Stimulated activated CD4-positive, alpha-beta T cell treated with anti-CD3 and anti-CD28 coated beads, Interleukin-1b, Interleukin-23, amount 100 ng/mL, for 24 hours (primary cell): ENCODE measurements at places on chromosomes 11 and 22.

- DNase-seq = no peak
These were observed 222.7 kb upstream of the SESN3 start for GRCh38 chr11:95453616-95454171.

- DNase-seq = no peak
These were observed 714 bp downstream of the CD59 start for GRCh38 chr11:33735271-33736147.

- no peak for DNase-seq
These were observed 13.2 kb upstream of the OR4C12 start for GRCh38 chr11:49995565-49995964.

DNA sequence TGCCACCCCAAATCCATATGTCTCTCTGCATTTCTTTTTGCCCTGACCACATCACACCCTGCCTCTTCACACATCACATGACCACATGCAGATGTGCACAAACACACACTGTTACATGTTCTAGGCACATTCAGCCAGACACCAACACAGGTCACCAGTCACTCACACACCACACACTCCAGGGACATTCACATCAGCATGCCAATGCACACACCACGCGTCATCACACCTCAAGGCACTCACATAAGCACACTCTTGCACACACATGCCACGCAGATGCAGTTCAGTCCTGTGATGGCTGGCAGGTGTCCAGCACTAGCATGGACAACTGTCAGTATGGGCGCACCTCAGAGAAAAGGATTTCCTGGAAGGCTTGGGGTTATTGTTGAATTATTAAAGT is 77.0 kb upstream of the MYOD1 start:
- no peak for DNase-seq

- no peak for DNase-seq
These were observed 39.7 kb upstream of the POU2AF2 start for GRCh38 chr11:111205632-111206385.

GRCh38 chr11:109849946-109850345 is 243.2 kb upstream of the ZC3H12C start:
- DNase-seq = no peak

DNA sequence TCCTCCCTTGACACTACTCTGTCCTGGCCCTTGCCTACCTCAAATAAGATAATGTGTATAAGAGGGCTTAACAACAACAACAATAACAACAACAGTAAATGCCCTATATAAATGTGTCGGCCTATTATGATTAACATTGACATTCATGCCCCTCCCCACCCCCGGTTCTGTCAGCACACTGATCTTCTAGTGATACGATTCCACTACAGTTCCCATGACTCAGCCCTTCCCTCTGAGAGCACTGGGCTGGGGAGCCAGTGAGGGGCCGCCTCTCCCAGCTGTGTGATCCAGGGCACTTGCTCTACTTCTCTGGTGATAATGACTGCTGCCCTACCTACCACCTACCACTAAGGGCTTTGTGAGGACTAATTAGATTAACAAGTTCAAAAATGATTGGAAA is 92.2 kb upstream of the PHOX2A start:
- DNase-seq = no peak

- DNase-seq = no peak
These were observed 837 bp upstream of the PLAAT5 start for GRCh38 chr11:63491636-63492372.

- no peak for DNase-seq
These were observed 959 bp upstream of the GP1BB start for GRCh38 chr22:19722178-19722981.

DNA sequence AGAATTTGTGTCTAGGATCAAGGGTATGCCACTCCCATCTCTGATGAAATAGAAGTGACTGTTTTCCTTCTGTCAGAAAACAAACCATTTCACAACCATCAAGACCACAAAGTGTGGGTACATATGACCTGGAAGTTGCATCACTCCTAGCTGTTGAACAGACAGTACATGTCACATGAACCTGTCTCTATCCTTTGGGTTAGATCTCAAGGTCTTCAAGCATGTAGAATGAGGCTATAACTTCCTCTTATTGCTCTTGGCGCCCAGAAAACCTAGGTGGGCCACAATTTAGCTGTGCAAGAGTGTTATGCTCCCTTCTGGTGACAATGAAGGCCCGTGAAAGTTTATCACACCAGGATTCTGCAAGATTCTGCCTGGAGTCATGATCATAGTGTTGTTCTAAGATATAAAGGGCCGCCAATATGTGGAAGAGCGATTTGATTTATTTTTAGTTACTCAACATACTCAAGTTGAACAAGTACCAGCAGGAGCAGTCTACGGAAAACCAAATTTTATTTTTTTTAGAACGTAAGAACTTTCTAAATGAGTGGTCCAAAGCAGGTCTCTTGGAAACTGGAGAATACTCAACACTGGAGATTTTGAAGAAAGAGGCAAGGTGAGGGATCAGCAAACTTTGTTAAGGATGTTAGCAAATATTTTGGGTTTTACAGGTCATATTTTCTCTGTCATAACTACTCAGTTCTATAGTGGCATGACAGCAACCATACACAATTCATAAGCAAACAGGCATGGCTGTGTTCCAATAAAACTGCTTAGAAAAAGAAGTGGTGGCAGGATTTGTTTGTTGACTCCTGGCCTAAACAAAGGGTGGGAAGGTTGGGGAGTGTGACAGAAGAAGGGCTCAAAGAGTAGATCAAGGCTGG is 101.8 kb downstream of the USP35 start:
- DNase-seq = no peak

DNA sequence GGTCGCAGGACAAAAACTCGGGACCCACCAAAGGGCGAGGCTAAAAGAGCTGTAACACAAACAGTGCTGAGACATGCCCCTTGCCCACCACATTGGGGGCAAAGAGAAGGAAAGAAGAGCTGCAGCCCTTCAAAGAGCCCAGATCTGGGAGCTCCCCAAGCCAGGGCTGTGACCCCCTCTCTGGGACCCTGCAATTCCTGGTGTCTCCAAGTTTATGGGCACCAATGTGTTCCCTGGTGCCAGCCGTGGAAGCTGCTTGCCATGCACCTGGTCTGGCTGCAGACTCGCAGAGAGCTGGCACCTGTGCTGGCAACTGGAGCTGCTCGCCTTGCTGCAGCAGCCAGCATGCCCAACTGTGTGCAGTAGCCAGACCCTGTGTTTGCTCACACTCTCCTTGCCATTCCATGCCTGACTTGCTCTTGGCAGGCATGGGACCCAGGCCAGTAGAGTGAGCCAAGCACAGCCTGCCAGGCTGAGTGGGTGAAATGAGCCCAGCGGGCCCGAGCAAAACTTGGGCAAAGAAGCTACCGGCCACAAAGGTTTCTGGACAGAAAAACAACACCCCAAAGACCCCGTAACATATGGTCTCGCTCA is 16.0 kb downstream of the RRP8 start:
- DNase-seq = no peak

GRCh38 chr11:6604081-6604626 is 580 bp downstream of the ILK start:
- DNase-seq = no peak

DNA sequence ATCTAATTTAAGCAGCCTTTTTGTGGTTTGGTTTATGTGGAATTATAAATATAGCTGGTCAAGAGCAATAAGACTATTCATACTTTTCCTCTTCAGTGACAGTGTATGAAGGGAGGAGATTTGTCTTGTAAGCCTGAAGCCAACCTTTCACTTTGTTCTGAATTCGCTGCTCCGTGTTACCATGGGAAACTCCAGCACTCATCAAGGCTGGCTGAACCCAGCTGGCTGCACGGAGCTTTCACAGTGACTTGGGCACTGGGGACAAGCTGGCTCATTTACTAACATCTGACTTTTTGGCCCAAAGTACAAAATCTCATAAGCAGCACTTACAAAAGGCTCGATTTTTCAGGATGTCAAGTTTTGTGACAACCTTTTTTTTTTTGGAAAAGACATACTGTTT is 120.4 kb upstream of the GRIA4 start:
- no peak for DNase-seq

GRCh38 chr11:46210133-46210636 is 67.3 kb upstream of the CREB3L1 start:
- no peak for DNase-seq
